ENCODE measurements at places on chromosomes 5 and 9.

- DNase-seq, result no peak
These were observed 402.3 kb downstream of the TAF11L14 start for GRCh38 chr5:18036531-18036930.

DNA sequence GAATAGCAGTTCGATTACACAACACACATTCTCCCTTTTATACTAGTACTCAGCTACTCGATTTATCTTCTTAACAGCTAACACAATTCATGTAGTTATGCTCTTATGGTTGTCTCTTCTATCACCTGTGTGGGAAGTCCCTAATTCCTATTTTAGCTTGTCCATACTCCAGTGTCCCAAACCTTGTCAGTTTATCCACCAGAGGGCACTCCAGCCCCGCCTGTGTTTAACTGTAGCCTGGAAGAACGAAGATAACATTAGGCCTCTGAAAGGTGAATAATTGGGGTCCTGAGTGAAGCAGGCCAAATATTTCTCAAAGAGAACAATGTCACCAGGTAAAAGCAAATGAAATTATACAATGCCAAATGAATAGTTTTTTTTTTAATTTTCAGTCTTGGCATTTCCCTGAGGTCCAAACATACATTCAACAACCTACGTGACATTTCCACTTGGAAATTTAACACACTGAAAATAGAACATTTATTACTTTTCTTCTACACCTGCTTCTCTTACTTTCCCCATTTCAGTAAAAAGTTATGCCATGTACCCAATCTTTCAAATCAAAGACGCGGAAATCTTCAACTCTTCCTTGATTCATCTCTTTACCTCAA, 560.7 kb downstream of the HTR1A start:
- peak; percentile 7 for DNase-seq

- DNase-seq, result no peak
These were observed 892 bp upstream of the TNC start for GRCh38 chr9:115118879-115119218.

DNA sequence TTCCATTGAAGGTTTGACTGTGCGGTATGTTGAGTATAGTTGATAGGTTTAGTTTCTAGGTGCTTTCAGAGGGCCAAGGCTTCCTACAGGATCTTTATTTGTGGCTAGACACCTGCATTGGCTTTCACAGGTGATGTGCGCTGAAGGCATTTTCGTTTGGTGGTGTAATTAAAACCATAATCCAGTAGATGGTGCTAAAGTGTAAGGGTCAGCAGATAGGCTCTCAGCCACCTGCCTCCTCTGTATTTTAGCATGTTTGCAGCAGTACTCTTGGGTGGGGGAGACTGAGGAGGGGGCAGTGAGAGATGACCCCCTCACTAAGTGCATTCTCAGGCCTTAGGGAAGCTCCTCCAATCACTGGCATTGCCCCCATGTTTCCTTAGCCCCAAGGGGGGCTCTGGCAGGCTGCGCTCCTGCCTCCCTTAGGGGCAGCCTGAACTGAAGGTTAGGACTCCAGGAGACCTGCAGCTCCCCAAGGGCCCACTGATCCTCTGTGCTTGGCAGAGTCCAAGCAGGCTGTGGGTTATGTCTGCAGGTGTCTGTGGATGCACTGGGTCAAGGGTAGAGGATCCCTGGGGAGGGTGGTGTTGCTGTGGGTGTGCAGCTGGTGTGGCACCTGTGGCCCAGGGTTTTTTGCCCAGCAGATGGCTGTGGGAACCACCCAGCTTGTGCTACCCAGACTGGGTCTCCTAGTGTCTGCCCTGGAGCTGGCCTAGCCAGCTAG, 23.4 kb downstream of the CDK20 start:
- DNase-seq, result peak; percentile 7

DNA sequence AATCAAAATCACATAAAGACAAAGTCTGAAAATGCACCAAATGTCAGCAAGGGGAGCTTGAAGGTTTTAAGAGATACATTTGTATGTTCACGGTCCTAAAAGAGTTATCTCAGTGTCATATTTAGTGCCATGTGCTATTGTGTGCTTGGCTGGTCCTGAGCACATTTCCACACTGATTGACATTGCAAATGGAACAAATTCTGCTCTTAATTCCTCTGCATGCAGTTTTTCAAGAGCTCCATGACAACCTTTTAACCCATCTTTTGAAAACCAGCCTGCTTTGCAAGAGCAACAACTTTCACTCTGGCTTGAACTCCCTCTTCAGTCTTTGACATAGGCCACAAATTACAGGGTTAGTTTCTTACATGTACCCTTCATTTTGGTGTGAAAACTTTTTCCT, 175.4 kb upstream of the ACTBL2 start:
- DNase-seq, result no peak

DNA sequence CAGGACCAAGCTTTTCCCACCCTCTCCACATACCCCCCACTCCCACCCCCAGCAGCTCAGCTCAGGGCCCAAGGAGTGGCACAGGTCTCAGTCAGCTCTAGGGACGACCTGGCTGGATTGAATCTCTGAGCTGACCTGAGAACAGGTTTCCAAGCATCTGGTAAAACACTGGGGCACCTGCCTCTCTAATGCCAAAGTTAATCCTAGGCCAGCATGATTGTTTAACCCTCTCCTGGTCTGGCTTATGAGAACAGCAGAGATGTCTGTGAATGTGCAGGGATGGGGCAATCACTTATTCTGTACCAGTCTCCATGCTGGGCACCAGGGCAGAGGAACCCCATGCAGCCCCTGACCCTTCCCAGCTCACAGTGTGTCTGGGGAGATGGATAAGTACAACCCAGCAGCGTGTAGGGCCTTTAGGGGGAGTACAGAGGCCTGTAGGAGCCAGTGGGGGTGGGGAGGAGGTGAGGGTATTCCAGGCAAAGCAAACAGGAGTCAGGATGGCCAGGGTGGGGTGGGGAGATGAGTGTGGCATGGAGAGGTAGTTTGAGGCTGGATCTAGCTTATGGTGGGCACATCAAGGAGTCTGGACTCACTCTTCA, 678 bp upstream of the KIF12 start:
- no peak for DNase-seq

- DNase-seq, result no peak
These were observed 466.4 kb upstream of the SMC2 start for GRCh38 chr9:103627731-103628130.

DNA sequence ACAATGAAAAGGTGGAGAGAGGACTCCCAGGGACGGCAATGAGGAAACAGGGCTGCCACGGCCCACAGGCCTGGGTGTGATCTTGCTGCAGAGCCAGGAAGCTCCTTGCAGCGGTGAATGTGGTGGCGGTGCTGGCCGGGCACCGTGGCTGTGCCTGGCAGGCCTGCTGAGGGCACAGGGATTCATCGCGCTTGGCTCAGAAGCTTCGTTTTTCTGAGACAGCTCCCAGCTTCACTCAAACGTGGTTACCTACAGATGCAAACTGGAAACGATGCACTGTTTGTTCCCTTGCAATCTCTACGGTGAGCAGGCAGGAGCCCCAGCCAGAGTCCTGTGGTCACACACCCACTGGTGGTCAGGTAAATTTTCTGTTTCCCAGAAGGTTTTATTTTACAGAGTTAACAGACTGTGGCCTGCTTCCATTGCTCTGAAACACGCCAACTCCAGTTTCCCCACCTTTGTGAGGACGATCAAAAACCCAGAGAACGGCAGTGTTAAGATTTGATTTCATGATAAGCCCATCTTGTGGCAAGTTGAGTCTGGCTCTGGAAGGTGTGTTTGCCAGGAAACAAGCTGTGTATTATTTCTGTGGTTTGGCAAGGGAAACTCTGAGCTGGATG, 183.9 kb downstream of the AUH start:
- no peak for DNase-seq

- DNase-seq, result no peak
These were observed 521.0 kb upstream of the CHD1 start for GRCh38 chr5:99449786-99450185.

- no peak for DNase-seq
These were observed 30.6 kb downstream of the SPINK5 start for GRCh38 chr5:148094336-148094735.

Data from HL-60 (cell line).